Activated naive CD4-positive, alpha-beta T cell treated with anti-CD3 and anti-CD28 coated beads for 36 hours (primary cell): ENCODE measurements at places on chromosomes 1 and 21. TPM values are rescaled to one million over a fixed set of nuclear protein-coding genes. Genes with fewer than 3 reads are reported as not detected.

TMPRSS15 gene
- not detected for total RNA-seq

GRCh38 chr1:6014130-6014999, 22.1 kb upstream of the NPHP4 start:
- no peak for DNase-seq
- no peaks in the 10 kb centered on the region for H3K27me3 ChIP-seq
- no peak overlapping the region for H3K27ac ChIP-seq
- no peaks in the 10 kb centered on the region for H3K36me3 ChIP-seq
- H3K4me1 ChIP-seq: peaks cover 2% of the 10 kb centered on the region

PLPPR5 gene
- total RNA-seq: not detected

- peaks cover 25% of the 10 kb centered on the region for H3K27me3 ChIP-seq
- H3K36me3 ChIP-seq: no peaks in the 10 kb centered on the region
- no peak overlapping the region for H3K4me3 ChIP-seq
- no peak overlapping the region for H3K27ac ChIP-seq
- no peaks in the 10 kb centered on the region for H3K4me1 ChIP-seq
These were observed 10.0 kb downstream of the RGSL1 start for GRCh38 chr1:182459949-182460348.

SON gene
- 273 TPM for total RNA-seq

- no peak overlapping the region for H3K27ac ChIP-seq
- peak; percentile 20 for DNase-seq
- peaks cover 26% of the 10 kb centered on the region for H3K4me1 ChIP-seq
- H3K4me3 ChIP-seq: no peak overlapping the region
- no peaks in the 10 kb centered on the region for H3K27me3 ChIP-seq
These were observed 174.9 kb downstream of the PIGK start for GRCh38 chr1:77044133-77044849.

LY9 gene
- 19.6 TPM for total RNA-seq

LAX1 gene
- 11.2 TPM for total RNA-seq

- no peaks in the 10 kb centered on the region for H3K27me3 ChIP-seq
- peaks cover 46% of the 10 kb centered on the region for H3K4me1 ChIP-seq
- peak; percentile 71 for DNase-seq
- peak overlapping the region; percentile 97 for H3K27ac ChIP-seq
- peak overlapping the region; percentile 56 for H3K4me3 ChIP-seq
- H3K36me3 ChIP-seq: no peaks in the 10 kb centered on the region
These were observed 10.1 kb upstream of the SESN2 start for GRCh38 chr1:28249013-28249865.

DNA sequence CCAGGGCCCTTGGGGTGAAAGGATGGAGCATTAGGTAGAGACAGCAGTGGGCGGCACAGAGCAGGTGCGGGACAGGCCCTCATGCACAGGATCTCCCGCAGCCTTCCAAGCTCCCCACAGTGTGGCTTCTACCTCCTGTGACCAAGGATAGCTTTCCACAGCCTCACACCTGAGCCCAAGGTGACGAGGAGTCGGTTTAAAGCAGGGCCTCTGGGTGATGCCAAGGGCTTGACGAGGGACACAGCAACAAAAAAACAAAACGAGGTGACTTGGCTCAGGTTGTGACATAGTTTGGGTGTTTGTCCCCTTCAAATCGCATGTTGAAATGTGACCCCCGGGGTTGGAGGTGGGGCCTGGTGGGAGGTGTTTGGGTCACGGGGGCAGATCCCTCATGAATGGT, 15.3 kb downstream of the RSPH1 start:
- H3K27me3 ChIP-seq: no peaks in the 10 kb centered on the region
- H3K27ac ChIP-seq: no peak overlapping the region
- no peaks in the 10 kb centered on the region for H3K36me3 ChIP-seq
- H3K4me1 ChIP-seq: no peaks in the 10 kb centered on the region
- DNase-seq: no peak
- H3K4me3 ChIP-seq: no peak overlapping the region

PODN gene
- not detected for total RNA-seq

NUDT4B gene
- not detected for total RNA-seq

DNA sequence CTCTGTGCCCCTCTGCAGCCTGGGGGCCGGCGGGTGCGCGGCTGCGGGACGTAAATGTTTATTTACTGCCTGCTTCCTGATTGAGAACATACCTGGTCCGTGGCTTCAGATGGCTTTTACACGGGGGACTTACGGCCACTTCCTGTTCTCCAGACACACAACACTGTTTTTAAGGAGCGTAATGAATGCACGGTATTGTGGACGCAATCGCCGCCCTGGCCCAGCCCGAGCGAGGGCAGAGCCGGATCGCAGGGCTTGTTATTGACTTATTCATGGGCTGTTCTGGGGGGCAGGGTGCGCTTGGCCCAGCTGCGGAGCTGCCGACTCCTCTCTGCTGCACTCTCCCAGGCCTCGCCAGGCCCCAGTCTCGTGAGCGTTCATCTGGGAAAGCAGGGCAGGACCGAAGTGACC, 52.8 kb upstream of the ACTRT2 start:
- peaks cover 2% of the 10 kb centered on the region for H3K27me3 ChIP-seq
- no peak overlapping the region for H3K27ac ChIP-seq
- no peak for DNase-seq
- no peaks in the 10 kb centered on the region for H3K36me3 ChIP-seq
- H3K4me3 ChIP-seq: no peak overlapping the region

DNA sequence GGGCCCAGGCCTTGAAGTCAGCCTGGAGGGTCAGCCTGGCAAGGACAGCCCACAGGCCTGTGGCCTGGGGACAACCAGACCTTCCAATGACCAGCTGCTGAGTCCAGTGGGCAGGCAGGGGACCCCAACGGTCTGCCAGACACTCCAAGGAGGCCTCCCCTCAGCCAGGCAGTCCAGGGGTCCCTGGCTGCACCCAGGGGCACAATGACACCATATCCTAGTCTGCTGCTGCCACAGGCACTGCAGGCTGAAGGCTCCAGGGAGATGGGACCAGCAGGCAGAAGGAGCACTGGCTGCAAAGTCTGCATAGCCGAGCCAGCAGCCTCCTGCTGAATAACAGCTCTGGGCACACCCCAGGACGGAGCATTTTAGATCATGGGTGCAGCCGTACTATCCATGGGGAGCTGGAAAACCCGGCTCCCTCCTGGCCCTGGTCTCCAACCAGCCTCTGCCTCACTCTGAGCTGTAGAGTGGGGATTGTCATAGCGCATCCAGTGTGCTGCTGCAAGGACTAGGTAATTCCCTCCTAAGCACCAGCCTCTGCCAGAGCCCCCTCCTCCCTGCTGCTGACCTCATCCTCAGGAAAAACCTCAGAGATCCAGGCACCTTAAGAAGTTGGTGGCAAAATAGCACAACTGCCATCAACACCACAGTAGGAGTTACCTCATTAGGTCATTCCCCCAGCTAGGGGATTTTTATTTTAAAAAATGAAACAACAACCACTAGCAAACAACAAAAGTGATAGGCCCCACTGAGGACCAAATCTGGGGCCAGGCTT, 4.8 kb upstream of the LAPTM5 start:
- H3K4me3 ChIP-seq: no peak overlapping the region
- H3K36me3 ChIP-seq: no peaks in the 10 kb centered on the region
- H3K27me3 ChIP-seq: no peaks in the 10 kb centered on the region

DNA sequence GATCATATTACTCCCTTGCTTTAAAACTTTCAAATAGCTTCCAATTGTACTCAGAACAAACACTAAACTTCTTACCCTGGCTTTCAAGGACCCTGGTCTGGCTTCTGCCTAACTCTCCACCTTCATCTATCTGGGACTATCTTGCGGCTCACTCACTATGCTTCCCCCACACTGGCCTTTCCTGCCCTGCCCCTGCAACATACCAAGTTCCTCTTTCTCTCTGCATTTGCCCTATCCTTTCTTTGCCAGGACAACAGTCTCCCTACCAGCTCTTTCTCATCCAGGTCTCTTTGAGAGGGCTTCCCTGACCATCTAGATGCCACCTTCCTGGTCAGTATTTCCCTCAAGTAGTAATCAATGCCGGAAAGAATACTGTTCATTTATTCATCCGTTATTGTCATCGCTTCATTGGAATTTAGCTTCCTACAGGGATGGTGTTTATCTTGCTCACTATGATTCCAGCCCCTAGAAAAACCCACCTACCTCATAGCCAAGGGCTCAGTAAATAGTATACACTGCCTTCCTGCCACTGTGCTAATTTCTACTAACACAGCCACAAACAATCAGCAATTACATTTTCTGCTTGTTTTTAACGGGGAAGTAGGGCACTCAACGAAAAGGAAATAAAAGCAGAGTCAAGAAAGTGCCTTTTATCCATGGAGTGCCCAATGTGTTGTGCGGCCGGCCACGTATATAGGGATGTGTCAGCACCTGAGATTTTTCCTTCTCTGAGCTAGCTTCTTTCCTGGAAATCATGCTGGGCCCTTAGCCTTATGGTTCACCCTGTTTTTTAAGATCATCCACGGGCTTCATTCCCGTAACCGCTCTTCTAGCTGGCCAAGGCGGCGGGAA, 521 bp upstream of the CDC7 start:
- DNase-seq: no peak
- H3K27me3 ChIP-seq: no peaks in the 10 kb centered on the region
- H3K4me3 ChIP-seq: no peak overlapping the region
- peaks cover 15% of the 10 kb centered on the region for H3K36me3 ChIP-seq
- H3K4me1 ChIP-seq: peaks cover 13% of the 10 kb centered on the region

- no peak overlapping the region for H3K27ac ChIP-seq
- DNase-seq: no peak
- no peak overlapping the region for H3K4me3 ChIP-seq
- H3K27me3 ChIP-seq: no peaks in the 10 kb centered on the region
- H3K36me3 ChIP-seq: no peaks in the 10 kb centered on the region
- no peaks in the 10 kb centered on the region for H3K4me1 ChIP-seq
These were observed 391.8 kb downstream of the DISC1 start for GRCh38 chr1:232018231-232019025.

GRCh38 chr1:5926686-5927435, 65.4 kb downstream of the NPHP4 start:
- no peak overlapping the region for H3K4me3 ChIP-seq
- no peaks in the 10 kb centered on the region for H3K27me3 ChIP-seq
- no peak for DNase-seq
- H3K36me3 ChIP-seq: peaks cover 23% of the 10 kb centered on the region

- H3K4me3 ChIP-seq: no peak overlapping the region
- no peak overlapping the region for H3K27ac ChIP-seq
- H3K36me3 ChIP-seq: no peaks in the 10 kb centered on the region
- H3K27me3 ChIP-seq: peaks cover 2% of the 10 kb centered on the region
These were observed 41.0 kb upstream of the GREM2 start for GRCh38 chr1:240652961-240653409.

- H3K27ac ChIP-seq: no peak overlapping the region
- DNase-seq: no peak
- peaks cover 4% of the 10 kb centered on the region for H3K36me3 ChIP-seq
- no peak overlapping the region for H3K4me3 ChIP-seq
- H3K27me3 ChIP-seq: peaks cover 23% of the 10 kb centered on the region
These were observed 20.2 kb upstream of the MTR start for GRCh38 chr1:236774926-236775325.

GRCh38 chr1:23303524-23303923, 40.6 kb downstream of the HNRNPR start:
- no peak overlapping the region for H3K27ac ChIP-seq
- H3K36me3 ChIP-seq: peaks cover 28% of the 10 kb centered on the region
- no peaks in the 10 kb centered on the region for H3K27me3 ChIP-seq
- no peak for DNase-seq
- no peak overlapping the region for H3K4me3 ChIP-seq

PRXL2B gene
- total RNA-seq: 22.1 TPM

OR2L8 gene
- total RNA-seq: not detected

DNA sequence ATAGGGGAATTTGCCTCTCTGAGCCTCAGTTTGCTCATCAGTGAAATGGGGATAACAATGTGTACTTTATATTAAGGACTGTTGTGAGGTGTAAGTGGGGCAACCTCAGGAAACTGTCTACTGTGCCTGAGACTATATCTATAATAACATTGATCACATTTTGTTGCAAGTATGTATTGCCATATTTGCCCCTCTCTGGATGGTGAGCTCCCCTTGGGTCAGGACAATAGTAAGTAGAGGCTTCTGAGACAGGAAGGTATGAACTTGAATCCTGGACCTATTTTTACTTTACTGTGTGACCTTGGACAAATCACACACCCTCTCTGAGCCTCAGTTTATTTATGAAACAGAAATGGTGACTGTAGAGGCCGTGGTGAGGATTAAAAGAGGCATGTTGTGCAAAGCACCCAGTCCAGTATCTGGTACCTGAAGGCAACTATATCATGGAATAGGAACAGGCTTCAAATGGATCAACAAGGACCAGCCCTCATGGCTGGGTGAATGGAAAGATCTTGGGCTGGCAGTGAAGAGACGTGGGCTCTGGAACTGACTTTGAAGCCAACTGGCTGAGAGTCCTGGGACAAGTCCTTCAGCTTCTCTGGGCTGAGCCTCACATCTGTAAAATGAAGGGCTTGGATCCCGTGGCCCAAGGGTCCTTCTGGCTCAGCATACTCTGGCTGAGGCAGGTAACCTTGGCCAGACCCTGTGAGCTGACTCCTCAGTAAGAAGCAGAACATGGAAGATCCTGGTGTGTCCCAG, 35.0 kb upstream of the ID3 start:
- no peaks in the 10 kb centered on the region for H3K27me3 ChIP-seq
- no peaks in the 10 kb centered on the region for H3K36me3 ChIP-seq
- H3K27ac ChIP-seq: peak overlapping the region; percentile 71
- no peak overlapping the region for H3K4me3 ChIP-seq
